HL-60 (cell line): ENCODE measurements at places on chromosomes 12 and 14.

DNA sequence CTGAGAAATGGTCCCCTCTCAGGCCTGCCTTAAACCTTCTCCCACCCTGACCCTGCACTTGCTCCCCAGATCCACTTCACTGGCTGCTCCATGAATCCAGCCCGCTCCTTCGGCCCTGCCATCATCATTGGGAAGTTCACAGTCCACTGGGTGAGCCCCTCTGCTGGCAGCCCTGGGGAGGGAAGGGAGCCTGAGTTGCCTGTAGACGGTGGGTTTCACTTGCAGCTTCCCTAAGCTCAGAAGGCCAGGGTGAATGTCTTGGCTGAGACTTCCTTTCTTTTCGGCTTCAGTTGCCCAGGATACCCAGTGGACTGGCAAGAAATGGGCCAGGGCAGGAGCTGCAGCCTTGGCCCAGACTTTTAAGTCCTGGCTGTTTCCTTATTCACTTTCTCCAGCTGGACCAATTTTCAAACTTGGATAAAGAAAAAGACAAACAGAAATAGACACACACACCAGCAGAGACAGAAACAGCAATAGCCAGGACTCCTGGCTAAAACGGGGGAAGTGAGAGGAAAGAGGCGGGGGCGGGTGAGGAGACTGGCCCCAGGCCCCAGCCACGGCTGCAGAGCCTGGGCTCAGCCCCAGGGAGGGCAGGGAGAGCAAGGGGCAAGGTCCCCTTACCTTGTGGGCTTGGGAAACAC is 2.0 kb downstream of the AQP6 start:
- DNase-seq: no peak

GRCh38 chr14:33655421-33655820 is 295.5 kb downstream of the EGLN3 start:
- no peak for DNase-seq

GRCh38 chr12:93763746-93764147 is 86.6 kb downstream of the CRADD start:
- no peak for DNase-seq

DNA sequence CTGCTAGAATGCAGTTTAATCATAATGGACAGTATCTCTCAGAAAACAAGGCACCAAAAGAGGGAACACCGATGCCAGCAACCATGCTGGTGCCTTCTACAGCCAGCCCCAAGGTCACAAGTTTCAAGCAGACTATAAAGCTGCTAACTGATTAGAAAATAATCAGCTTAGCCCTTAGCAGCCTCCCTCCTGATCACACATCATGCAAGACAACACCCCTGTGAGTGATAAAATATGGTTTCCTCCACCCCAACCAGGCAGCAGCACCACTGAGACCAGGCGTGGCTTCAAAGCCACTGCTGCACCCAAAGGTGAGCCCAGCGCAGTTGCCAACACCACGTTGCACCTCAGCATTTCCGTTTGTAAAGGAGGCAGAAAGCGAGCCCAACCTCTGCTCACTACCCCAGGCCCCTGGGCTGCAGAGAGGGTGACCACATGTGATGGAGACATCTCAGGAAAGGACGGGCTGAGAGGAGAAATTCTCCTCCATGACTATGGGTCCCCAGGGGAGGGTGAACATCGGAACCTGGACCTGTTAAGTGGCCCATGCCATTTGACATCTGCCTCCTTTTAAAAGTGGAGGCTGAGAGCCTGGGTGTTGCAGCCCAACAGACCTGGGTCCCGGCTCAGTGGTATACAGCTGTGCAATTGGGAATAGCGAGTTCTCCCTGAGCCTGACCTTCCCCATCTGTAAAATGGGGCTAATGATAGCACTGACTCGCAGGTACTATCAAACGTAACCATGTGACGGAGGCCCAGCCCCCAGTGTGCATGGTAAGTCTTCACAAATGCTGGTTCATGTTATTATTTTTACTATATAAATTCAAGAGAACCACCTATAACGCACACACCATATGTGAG is 11.5 kb downstream of the ZFP36L1 start:
- DNase-seq: no peak

- no peak for DNase-seq
These were observed 4.9 kb downstream of the GALNT6 start for GRCh38 chr12:51386351-51386750.

DNA sequence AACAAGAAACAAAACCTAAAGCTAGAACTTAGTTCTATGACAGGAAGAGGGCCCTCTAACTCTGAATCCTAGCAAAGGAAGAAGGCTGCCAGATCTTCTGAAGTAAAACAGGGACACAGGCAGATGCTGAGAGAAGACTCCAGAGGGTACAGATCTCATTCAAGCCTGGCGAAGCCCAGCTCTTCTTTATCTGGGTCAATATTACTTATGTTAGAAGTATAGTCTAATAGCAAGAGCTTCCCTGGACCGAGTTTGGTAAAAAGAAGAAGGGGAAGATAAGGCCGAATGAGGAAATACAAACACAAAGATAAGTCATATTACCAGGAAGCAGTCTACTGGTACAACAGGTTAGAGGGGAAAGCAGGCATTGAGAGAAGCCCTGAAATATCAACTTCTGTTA is 79.9 kb upstream of the CCDC91 start:
- no peak for DNase-seq

GRCh38 chr12:49951411-49952240 is 1.1 kb downstream of the AQP2 start:
- DNase-seq: no peak

GRCh38 chr12:1576410-1577241 is 17.8 kb downstream of the FBXL14 start:
- DNase-seq: no peak

- peak; percentile 57 for DNase-seq
These were observed 1.5 kb downstream of the RILPL1 start for GRCh38 chr12:123532019-123532418.

DNA sequence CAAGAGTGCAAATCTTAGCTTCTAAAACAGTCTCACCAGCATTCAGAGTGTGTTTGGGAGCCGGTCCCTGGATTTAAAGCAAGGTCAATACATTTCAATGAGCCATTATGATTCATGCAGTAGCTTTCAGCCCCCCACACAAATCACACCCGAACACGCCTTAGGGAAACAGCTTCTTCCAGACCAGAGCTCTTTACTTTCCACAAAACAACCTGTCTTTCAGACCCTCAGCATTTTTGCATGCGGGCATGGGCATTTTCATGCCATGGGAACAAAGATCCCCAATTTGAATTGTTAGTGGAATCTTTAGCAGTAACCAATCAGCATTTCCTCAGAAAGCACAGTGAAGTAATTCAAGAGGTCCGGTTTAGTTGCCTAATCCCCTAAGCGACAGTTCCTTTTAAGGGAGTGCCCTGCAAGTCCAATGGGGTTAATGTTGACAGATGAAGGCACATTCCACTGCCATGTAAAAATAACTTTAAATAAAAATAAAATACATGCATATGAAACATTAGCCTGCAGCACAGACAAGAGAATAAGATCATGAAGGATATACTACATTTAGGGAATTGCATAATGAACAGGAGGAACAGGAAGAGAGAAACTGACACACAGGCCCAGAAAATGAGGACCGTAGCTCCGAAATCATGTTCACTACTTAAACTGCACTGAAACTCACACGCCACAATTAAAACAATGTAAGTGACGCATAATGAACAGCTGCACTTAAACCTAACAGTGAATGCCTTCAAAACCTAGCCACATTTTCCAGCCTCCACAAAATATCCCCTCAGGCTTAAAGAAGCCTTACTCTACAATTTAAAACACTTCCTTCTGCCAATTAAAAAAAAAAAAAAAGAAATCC is 4.0 kb downstream of the VPS37B start:
- peak; percentile 54 for DNase-seq

DNA sequence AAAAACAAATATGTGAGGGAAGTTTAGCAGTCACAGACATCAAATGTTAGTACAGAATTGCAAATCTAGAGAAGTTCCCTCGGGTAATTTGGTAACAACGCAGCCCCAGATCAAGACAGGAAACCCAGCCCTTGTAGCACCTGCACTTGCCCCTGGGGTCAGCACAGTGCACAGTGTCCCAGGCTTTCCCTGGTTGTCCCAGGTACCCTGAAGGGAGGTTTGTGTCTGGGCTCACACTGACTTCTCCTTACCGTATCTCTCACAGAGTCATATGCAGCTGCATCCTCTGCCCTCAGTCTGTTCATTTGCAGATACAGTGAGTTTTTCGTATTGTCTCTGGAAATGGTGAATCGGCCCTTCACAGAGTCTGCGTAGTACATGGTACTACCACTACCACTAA is 528.9 kb downstream of the TMEM121 start:
- DNase-seq: no peak

GRCh38 chr14:90722590-90722989 is 93.6 kb downstream of the TTC7B start:
- DNase-seq: peak; percentile 68
